ENCODE measurements at places on chromosomes 3 and 15.

DNA sequence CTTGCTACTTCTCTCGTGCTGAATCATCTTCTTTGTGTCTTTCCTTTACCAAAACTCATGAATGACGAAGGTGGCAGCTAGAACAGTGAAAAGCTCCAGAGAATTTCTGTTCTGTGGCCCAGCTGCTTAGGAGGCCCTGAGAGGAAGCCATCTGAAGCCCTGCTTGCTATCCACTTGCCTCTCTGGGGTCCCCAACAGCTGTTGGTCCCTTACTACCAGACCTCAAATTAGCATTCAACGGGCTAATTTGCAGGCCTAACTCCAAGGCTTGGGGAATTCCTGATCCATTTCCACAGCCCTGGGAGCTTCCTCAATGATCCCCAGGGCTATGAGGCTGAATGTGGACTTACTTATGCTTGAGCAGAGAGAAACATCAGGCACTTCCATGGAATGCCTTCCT is 37.5 kb upstream of the FSTL1 start:
- DNase-seq, result no peak

DNA sequence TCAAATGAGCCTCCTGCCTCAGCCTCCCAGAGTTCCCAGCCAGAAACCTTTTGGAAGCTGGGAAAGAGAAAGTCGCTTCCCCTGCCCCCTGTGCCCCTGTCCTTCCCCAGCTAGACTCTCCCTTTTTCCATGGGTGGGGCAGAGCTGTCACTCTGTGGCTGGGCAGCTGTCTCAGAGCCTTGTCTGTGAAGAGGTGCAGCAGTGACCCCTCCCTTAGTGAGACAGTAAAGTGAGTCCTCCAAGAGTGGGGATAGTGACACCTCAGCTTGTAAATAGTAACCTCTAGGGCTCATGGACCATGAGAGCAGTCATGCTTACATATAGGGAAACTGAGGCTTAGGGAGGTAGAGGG is 76.3 kb downstream of the SMAD6 start:
- DNase-seq, result no peak

DNA sequence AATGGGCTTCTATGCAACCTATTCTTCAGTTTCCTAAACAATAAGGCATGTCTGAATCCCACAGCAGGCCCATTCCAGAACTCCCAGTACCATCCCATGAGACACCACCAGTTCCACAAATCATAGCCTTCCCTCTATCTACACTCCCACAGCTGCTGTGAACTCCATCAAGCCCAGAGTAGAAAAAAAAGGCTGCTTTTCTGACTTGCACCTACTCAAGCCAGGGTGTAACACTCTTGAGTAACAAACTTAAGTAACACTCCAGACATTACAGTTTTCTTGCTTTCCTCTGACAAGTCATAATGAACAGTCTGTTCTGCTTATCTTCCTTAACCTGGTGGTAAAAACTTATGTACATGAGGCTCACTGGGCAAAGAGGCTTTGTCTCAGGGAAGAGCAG is 283.1 kb downstream of the NFKBIZ start:
- DNase-seq, result no peak

GRCh38 chr3:147797095-147797494 is 387.9 kb downstream of the ZIC1 start:
- no peak for DNase-seq

GRCh38 chr3:83438188-83438587 is 1520.6 kb upstream of the CADM2 start:
- no peak for DNase-seq

GRCh38 chr3:71725271-71725991 is at the start of gene EIF4E3:
Gene EIF4E3 (minus strand): TSS chr3:71725402. CDS start chr3:71725367, 35 bp downstream.
- DNase-seq, result peak; percentile 60

DNA sequence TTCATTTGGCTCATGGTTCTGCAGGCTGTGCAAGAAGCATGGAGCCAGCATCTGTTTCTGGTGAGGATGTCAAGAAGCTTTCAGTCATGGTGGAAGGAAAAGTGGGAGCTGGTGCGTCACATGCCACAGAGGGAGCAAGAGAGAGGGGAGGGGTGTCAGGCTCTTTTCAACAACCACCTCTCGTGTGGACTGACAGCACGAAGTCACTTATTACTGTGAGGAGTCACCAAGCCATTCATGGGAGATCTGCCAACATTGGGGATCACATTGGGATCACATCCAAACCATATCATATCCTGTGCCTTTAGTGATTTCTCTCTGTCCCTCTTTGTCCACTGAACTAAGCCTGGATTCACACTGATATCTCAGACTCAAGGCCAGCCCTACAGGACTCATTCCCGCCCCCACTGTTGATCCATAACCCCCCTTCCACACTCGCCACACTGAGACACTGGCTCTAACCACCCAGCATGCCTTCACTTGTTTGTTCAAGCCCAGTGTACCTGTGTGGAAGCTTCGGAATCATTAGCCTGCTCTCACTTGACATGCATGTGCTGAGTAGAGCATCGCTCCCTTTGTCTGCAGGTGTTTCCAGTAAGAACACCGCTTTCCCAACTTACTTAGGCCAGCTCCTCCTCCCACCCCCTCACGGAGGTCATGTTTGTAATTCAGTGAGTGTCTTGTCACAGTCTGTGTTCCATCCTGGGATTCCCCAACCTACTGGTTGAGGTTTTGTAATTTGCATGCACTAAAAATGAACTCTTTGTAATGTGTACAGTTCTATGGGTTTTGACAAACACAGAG is 132.2 kb downstream of the KLF13 start:
- peak; percentile 64 for DNase-seq

DNA sequence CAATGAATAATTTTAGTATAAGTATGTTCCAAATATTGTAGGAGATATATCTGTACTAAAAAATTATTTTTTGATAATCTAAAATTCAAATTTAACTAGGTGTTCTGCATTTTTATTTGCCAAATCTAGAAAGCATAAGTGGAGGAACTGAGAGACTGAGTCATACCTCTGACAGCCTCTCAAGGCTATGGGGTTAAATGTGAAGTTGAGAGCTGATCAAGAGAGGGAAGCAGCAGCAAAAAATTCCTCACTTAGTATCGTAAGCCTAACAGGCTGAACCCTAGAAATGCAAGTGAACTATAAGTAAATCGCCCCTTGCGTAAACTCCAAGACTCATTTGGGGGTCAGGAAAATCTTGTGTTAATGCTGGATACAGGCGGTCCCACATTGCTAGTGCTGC is 12.8 kb upstream of the TOPAZ1 start:
- no peak for DNase-seq

DNA sequence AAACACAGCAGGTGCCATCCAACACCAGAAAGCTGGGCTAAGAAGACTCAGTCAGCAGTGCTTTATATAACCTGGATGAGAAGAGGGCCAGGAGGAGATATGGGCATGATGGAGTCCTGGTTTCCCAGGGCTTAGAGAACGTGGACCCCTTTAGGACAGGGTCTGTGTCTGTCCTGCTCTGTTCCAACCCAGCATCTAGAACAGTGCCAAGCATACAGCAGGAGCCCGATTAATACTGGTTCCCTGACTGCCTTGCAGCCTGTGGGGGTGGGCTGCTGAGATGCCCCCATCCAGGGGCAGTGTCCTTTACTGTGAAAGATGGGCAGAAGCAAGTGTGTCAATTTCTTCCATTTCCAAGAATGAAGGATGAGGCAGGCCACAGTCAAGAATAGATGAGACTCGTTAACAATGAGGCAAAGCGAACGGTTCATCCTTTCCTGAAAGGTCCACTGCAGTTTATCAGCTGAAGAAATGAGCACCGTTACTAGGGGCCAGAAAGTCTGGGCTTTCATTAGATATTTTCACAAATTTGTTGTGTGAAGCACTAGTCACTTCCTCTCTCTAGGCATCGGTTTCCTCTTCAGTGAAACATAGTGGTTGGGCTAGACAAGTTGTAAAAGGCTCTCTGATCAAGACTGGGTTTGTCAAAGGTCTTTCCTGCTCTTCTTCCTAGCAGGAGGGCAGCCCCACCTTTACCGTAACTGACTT is 72.0 kb upstream of the HERC1 start:
- DNase-seq, result no peak

DNA sequence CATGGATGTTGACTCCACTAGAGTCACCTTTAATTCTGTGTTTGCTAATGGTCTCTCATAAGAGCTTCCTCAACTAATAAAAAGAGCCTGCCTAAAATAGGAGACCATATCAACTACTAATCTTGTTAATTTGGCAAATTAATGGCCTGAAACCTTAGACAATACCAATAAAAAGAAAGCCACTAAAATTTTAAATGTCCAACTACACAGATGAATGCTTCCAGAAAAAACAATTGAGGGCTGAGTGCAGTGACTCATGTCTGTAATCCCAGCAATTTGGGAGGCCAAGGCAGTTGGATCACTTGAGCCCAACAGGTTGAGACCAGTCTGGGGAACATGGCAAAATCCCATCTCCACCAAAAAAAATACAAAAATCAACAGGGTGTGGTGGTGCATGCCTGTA is 230.9 kb downstream of the NSUN3 start:
- no peak for DNase-seq

DNA sequence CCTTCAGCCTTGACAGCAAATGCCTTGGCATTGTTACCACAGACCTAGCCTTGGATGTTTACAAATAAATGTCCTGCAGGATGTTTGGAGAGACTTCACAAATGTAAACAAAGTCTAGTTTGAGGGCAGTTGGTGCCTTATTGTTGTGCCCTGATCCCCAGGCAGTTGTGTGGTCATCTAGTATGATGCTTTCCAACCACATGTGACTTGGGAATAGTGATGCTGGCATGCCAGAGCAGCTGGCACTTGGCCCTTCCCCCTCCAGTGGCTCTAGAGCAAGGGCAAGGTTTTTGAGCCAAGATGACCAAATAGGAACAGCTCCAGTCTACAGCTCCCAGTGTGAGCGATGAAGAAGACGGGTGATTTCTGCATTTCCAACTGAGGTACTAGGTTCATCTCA is 258.2 kb downstream of the ADAMTS17 start:
- DNase-seq, result no peak

GRCh38 chr15:34079904-34080303 is 21.8 kb downstream of the EMC7 start:
- DNase-seq, result no peak

- DNase-seq, result no peak
Measured at GRCh38 chr15:86894269-86894668, 814.6 kb downstream of the AGBL1 start.

DNA sequence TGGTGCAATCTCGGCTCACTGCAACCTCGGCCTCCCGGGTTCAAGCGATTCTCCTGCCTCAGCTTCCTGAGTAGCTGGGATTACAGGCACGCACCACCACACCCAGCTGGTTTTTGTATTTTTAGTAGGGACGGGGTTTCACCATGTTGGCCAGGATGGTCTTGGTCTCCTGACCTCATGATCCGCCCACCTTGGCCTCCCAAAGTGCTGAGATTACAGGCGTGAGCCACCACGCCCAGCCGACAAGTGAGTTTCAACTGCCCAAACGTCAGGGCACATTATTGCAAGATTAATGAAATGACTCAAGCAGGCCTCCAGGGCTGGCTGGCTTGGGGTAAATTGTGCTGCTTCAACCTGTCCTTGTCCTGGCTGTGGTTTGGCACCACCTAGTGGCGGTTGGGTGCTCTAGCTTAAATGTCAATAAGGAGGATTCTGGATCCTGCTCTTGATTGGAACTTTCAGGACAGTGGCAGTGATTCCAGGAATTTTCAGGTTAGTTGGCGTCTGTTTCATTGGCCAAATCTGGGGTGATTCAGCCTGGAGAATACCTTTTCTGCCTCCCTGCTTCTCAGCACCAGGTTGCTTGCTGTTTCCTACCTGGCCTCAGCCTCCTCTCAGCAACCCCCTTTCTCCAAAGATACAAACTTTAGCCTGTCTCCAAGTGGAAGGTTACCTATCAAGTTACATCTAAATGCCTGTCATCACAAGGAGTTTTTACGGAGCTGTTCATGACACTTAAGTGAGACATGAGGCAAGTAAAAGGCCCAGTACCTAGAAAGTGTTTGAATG is 32.4 kb upstream of the SACM1L start:
- peak; percentile 80 for DNase-seq

DNA sequence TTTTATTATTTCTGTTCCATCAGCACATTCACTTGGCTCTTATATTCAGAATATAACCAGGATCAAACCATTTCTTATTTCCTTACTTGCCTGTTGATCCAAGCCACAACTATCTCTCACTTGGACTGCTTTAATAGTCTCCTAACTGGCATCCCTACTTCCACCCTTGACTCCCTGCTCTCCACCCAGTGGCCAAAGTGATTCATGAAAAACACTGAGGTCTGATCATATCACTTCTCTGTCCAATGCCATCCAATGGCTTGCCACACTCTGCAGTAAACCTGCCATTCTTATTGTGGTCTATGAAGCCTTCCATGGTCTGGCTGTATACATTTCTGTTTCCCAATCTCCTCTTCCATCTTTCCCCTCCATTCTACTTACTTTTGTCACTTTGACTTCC is 576.1 kb downstream of the PDCD6IP start:
- no peak for DNase-seq

DNA sequence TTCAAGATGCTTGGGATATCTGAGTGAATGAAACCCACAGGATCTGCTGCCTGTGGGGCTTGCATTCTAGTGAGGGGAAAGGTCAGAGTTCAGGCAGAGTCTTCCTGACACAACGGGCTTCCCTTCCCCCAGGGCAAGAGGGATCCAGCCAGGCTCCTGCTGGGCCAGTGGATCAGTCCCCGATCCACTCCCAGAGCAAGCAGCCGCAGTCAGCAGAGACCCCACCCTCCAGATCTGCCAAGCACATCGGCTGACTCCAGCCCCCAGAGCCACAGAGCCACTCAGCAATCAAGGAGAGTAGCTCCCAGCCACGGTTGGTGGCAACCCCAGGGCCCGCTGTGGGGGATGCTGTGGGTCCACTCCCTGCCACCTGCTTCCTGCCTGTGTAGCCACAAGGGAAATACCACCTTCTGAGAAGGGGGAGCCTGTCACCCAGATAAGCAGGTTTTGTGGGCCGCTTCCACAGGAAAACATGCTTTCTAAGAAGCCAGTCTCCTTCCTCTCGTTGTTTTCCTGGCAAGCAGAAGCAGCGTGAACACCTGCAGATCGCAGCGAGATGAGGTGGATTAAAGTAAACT is 44.9 kb downstream of the CPN2 start:
- peak; percentile 55 for DNase-seq

- DNase-seq, result no peak
Measured at GRCh38 chr3:16066975-16067374, 107.5 kb upstream of the GALNT15 start.

- DNase-seq, result no peak
Measured at GRCh38 chr15:60344461-60344860, 53.3 kb downstream of the ANXA2 start.

- no peak for DNase-seq
Measured at GRCh38 chr15:27956285-27956684, 142.8 kb downstream of the OCA2 start.

DNA sequence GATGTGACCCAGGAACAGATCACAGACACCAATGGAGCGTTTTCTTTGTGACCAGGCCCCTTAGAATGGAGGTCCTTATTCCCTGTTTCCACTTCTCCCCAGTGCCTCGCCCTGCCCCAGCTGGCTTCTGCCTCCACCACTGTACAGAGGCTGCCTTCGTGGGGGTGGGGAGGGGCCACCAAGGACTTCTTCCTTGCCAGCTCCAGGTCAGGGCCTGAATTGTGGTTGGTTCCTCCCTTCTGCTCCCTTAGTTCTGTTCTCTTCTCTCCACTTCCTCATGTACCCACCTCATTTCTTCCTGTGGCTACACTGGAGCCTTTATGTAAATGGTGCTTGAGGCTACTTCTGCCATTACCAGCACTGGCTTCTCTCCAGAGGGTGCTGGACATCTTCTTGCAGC is 16.4 kb downstream of the TGM4 start:
- no peak for DNase-seq

GRCh38 chr3:7953449-7954014 is 548.1 kb upstream of the LMCD1 start:
- DNase-seq, result no peak

Measured in activated naive CD8-positive, alpha-beta T cell treated with anti-CD3 and anti-CD28 coated beads for 36 hours (primary cell).